Naive thymus-derived CD8-positive, alpha-beta T cell (primary cell): ENCODE measurements at places on chromosomes 6 and 20. TPM values are rescaled to one million over a fixed set of nuclear protein-coding genes. Genes with fewer than 3 reads are reported as not detected.
A peak's percentile ranks its signal among the peaks of the same experiment; 100 is the strongest.

- DNase-seq = no peak
These were observed 3.5 kb downstream of the CST9 start for GRCh38 chr20:23602241-23602640.

DNA sequence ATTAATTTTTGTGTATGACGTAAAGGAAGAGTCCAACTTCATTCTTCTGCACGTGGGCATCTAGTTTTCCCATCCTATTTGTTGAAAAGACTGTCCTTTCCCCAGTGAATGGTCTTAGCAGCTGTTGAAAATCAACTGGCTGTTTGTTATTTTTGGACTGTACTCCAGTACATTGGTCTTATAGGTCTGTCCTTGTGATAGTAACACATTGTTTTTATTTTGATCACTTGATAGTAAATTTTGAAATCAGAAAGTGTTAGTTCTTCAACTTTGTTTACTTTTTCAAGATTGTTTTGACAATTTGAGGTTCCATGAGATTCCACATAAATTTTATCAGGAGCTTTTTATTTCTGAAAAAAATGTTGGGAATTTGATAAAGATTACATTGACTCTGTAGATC, 280.2 kb upstream of the FOXQ1 start:
- no peak for DNase-seq

- no peak for DNase-seq
These were observed 174.0 kb upstream of the AFDN start for GRCh38 chr6:167652701-167653095.

The TRMT11 gene
- 27.9 TPM for total RNA-seq

The FOXF2 gene
- not detected for total RNA-seq

The KCNS1 gene
- total RNA-seq = not detected

The HDGFL1 gene
- not detected for total RNA-seq

- DNase-seq = peak; percentile 54
These were observed 590 bp downstream of the SLCO4A1 start for GRCh38 chr20:62642666-62643520.

- no peak for DNase-seq
These were observed 639 bp upstream of the ZNF335 start for GRCh38 chr20:45972500-45973183.

The UBD gene
- total RNA-seq = not detected

GRCh38 chr6:12602951-12603672, 113.5 kb upstream of the PHACTR1 start:
- no peak for DNase-seq

The FAM83D gene
- 1.1 TPM for total RNA-seq

The POFUT1 gene
- total RNA-seq = 21.8 TPM

The TMC2 gene
- not detected for total RNA-seq

DNA sequence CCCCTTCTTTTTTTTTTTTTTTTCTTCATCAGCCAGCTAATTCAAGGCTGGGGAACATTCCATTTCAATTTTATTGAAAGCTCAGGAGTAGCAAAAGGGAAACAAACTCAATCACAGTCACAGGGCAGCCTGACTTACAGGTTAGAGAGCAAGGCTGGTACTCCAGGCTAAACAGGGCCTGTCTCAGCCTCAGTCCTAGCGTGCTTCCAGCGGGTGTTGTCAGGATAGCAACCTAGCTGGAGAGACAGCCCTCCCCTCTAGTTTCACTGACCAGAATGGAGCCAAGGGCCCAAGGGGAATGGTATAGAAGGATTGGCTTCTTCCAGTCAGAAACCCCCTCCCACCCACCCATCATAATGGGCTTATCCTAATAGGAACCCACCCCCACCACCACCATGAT, 132.9 kb downstream of the PXDC1 start:
- DNase-seq = no peak

GRCh38 chr6:150930841-150931240, 65.3 kb downstream of the MTHFD1L start:
- DNase-seq = no peak

The MOXD1 gene
- 0.22 TPM for total RNA-seq

The BEND3 gene
- total RNA-seq = 2.0 TPM

DNA sequence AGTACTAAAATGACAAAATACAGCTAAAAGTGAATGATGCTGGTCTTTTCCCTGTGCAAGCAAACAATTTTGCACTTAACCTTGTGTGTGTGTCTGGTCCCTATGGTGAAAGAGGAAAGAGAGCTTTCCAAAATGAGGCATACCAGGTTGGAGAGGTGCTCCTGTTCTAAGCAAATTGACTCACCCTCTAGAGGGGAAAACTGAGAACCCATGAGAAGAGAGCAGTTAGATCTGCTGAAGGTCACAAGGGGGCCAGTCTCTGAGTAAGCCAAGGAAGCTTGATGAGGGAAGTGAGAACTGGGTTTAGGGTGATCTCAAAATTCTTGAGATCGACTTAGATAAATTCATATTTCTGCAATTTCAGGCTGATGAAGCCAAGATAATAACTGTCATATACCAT, 157.5 kb upstream of the TBX18 start:
- DNase-seq = no peak

DNA sequence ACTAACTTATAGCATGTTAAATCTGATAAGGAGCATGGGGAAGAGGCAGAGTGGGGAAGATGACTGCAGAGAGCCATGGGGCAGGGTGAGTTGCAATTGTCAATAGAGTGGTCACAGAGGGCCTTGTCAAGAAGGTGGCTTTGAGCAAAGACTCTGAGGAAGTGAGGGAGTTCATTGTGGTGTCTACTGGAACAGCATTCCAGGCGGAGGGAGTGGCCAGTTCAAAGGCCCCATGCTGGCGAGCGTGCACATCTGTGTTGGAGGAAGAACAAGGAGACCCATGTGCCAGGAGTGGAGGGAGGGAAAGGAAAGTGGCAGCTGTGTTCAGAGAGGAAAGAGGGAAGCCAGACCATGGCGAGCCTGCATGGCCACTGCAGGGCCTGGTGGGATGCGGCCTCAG, 15.8 kb upstream of the GPR6 start:
- DNase-seq = no peak

DNA sequence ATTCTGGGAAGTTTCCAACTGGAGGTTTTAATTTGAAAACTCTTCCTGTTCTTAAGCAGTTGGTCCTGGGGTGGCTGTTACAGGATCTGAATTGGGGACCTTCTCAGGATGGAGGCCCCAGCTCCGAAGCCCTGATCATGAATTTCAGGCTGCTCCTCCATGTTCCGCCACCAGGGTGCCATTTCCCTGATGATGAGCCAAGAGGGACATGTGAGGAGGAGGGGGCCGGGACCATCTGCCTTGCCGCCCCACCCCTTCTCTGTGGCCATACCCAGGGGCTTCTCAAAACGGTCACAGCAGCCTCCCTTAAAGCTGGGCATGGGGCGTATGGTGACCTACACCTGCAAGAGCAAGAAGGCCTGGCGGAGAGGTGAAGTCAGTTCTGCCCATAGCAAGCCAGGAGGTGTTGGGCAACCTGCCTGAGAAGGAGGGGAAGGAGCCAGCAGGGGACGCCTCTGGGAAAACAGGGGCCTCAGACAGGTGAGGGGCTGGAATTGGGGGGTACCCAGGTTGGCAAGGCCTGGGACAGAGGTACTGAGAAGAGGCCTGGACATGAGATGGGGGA, 3.6 kb upstream of the BAK1 start:
- no peak for DNase-seq

The SNHG17 gene
- total RNA-seq = 75.3 TPM

The PRR18 gene
- not detected for total RNA-seq

The VNN1 gene
- total RNA-seq = not detected

- no peak for DNase-seq
These were observed 29.8 kb downstream of the UST start for GRCh38 chr6:148776321-148777308.

- DNase-seq = no peak
These were observed 62.0 kb downstream of the CARMIL1 start for GRCh38 chr6:25341203-25341552.

GRCh38 chr6:7041511-7042026, 66.2 kb upstream of the RREB1 start:
- DNase-seq = no peak

The WFDC12 gene
- total RNA-seq = not detected

DNA sequence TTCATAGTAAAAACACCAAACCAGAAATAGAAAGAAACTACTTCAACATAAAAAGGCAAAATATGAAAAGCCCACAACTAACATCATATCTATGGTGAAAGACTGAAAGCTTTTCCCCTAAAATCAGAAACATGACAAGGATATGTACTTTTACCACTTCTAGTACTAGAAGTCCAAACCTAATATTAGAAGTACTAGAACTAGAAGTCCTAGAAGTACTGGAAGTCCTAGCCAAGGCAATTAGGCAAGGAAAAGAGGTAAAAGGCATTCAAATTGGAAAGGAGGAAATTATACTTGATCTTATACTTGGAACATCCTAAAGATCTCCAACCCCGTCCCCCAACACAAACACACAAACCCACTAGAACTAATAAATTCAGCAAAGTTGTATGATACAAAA, 74.9 kb downstream of the TASP1 start:
- DNase-seq = no peak

- no peak for DNase-seq
These were observed 79.3 kb downstream of the VGLL2 start for GRCh38 chr6:117344444-117345291.
